GM18507 (cell line): ENCODE measurements at places on chromosomes 2 and 18.

- no peak for DNase-seq
Measured at GRCh38 chr2:37915773-37916172, 9.3 kb upstream of the RMDN2 start.

DNA sequence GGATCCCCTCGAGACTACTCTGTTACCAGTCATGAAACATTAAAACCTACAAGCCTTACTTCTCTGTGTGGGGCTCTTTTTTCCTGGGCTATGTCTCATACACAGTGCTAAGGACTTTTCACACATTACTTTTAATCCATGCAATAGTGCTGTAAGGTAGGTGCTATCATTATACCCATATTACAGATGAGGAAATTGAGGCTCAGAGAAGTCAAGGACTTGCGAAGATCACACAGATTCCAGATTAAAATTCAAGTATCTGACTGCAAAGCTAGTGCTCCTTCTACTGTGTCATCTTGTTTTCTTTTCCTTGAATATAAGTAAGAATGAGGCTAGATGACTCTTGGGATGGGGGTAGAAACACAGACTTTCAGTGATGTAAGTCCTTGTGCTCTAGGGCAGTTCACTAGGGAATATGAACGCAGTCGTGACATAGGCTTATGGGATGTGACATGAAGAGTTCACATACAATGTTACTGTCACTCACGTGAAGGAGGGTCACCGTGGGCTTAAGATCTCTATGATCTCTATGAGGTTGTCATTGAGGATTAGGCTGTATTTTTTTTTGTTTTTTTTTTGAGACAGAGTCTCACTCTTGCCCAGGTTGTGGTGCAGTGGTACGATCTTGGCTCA lies 7.0 kb upstream of the DGUOK start:
- no peak for DNase-seq

DNA sequence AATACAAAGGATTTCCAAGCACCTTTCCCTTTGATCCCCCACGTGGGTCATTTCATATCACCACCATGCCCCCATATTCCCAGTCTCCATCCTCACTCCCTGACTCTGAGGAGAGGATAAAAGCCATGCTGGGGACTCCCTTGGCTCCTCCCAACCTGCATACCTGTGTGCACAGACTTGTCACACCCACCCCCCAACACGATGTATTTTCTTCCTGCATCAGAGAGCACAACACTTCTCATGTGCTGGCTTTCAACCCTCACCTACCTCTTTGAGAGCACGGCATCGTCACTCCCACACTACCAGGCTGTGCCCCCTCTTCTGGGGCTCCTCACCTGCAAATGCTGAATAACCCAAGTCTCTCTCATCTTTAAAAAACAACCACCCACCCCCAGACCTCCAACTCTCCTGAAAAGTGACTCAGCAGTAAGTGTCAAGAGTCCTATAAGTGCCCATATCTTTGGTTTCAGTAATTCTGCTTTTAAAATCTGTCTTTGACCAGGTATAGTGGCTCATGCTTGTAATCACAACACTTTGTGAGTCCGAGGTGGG lies 53.1 kb downstream of the AP1S3 start:
- DNase-seq: no peak

DNA sequence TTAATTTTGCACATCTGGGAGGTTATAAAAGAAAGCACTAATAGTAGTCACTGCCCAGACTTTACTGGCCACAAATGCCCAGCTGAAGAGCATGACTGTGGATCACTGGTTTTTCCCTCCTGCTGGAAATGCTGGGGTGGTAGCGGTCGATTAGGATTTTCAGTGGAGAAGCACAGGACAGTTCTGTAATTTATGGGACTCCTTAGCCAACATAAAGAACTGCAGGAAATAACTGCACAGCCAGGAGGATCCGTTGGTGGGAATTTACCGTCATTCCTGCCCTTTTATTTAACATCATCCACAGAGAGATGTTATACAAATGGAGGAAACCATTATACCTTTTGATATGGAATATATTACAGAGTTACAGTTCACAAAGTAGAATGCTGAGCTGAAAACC lies 61.5 kb downstream of the TNFRSF11A start:
- no peak for DNase-seq

- DNase-seq: no peak
Measured at GRCh38 chr2:188582211-188582610, 290.5 kb downstream of the GULP1 start.
